ENCODE measurements at places on chromosomes 4 and X.

DNA sequence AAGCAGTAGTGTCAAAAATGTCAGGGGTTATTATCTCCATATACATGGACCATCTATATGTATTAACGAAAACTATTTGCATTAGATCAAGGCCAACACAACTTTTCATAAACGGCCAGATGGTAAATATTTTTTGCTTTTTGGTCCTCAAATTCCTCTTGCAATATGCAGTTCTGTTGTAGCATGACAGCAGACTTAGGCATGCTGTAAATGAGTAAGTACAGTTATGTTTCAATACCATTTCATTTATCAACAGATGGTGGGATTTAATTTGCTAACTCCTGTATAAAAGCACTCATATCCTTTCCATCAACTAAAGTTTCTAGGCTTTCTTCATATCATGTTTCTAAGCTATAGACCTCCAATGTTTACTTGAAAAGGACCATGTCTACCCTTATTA is 208.1 kb downstream of the ANKRD50 start:
- DNase-seq, result no peak
- H3K36me3 ChIP-seq, result no peaks in the 10 kb centered on the region
- H3K4me3 ChIP-seq, result no peak overlapping the region
- no peak overlapping the region for H3K27ac ChIP-seq

- no peaks in the 10 kb centered on the region for H3K27me3 ChIP-seq
- H3K36me3 ChIP-seq, result no peaks in the 10 kb centered on the region
- H3K27ac ChIP-seq, result no peak overlapping the region
- peak overlapping the region; percentile 22 for H3K4me3 ChIP-seq
- peak; percentile 90 for DNase-seq
Observed at GRCh38 chr4:189022440-189023035, 883.3 kb downstream of the TRIML1 start.

GRCh38 chrX:154140742-154141141 is 3.3 kb upstream of the OPN1LW start:
- H3K36me3 ChIP-seq, result no peaks in the 10 kb centered on the region
- DNase-seq, result no peak
- H3K4me3 ChIP-seq, result no peak overlapping the region
- no peak overlapping the region for H3K27ac ChIP-seq
- peaks cover 7% of the 10 kb centered on the region for H3K27me3 ChIP-seq
- H3K4me1 ChIP-seq, result no peaks in the 10 kb centered on the region

DNA sequence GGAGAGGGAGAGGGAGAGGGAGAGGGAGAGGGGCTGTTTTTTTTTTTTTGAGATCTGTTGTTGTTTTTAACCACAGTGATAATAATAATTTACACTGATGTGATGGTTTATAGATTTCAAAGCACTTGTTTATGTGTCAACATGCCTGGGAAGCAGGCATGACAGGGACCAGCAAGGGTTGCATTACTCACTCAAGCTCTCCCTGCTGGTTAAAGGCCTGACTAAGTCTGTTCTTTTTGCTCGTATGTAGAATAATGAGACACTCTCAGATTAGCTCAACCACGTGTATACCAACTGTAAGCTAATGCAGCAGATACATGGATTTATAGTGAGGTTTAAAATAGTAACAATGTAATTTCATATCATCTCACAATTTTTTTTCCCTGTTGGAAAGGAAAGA is 134.6 kb upstream of the BOD1L1 start:
- H3K27ac ChIP-seq, result no peak overlapping the region
- H3K4me3 ChIP-seq, result no peak overlapping the region
- H3K27me3 ChIP-seq, result no peaks in the 10 kb centered on the region
- H3K4me1 ChIP-seq, result no peaks in the 10 kb centered on the region

DNA sequence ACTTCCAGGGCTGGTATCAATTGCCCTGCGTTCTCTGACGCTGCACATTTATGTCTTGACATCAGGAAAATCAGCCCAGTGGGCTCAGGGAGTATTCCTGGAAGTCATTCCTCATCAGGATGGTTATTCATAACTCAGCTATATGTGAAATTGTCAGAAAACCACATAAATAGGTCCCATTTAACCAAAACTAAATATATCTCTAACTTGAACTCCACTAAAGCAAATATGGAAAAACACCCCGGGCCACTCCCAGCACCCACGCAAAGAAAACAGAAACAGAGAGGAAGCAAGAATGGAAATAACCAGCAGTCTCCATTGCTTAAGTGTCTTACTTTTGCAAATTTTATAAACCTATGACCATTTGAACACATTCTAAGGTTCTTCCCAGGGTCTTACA is 112.0 kb downstream of the IRF2 start:
- no peak overlapping the region for H3K4me3 ChIP-seq
- peaks cover 17% of the 10 kb centered on the region for H3K4me1 ChIP-seq
- no peaks in the 10 kb centered on the region for H3K27me3 ChIP-seq
- H3K36me3 ChIP-seq, result no peaks in the 10 kb centered on the region

DNA sequence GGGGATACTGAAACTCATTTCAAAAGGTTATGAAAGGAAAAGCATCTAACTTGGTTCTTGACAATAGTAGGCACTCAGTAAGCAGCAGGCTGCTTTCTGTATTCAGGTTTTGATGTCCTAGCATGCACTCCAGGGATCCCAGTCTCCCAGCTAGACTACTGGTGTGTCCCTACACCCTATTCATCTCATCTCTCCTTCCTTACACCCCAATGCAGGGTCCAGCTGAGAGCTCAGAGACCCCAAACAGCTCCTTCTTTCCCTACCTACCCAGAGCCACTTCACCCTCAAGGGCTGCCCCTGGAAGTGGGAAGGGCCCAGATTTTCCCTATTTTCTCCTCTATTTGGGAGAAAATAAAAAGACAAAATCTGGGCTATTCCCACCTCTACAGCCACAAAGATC is 1.6 kb upstream of the EFNB1 start:
- no peak overlapping the region for H3K27ac ChIP-seq
- H3K4me1 ChIP-seq, result peaks cover 6% of the 10 kb centered on the region
- H3K36me3 ChIP-seq, result no peaks in the 10 kb centered on the region
- DNase-seq, result no peak

DNA sequence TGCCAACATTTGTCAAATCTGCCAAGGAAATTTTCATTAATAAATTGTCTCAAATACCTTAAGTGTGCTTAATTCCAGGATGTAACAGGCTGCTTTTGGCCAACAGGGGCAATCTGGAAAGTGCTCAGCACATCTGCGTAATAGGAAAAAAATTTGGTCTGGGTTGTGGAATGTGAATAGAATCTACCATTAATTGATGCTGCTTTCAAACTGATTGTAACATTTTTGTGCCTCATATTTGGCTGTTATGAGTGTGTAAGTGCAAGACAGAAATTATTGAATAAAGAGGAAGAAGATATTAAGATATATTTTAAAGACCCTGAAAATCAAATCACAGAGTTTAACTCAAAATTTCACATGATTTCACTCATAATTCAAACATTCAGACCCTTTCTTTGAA is 41.1 kb downstream of the REELD1 start:
- peak; percentile 36 for DNase-seq
- no peaks in the 10 kb centered on the region for H3K36me3 ChIP-seq
- peak overlapping the region; percentile 73 for H3K27ac ChIP-seq
- peaks cover 2% of the 10 kb centered on the region for H3K4me1 ChIP-seq

- peak; percentile 44 for DNase-seq
- peaks cover 2% of the 10 kb centered on the region for H3K4me1 ChIP-seq
- H3K27me3 ChIP-seq, result no peaks in the 10 kb centered on the region
Observed at GRCh38 chr4:186266729-186267456, 904 bp downstream of the F11 start.

GRCh38 chrX:135010921-135011320 is 11.4 kb downstream of the RTL8B start:
- peaks cover 9% of the 10 kb centered on the region for H3K27me3 ChIP-seq
- H3K27ac ChIP-seq, result no peak overlapping the region
- H3K4me3 ChIP-seq, result no peak overlapping the region
- no peaks in the 10 kb centered on the region for H3K4me1 ChIP-seq

DNA sequence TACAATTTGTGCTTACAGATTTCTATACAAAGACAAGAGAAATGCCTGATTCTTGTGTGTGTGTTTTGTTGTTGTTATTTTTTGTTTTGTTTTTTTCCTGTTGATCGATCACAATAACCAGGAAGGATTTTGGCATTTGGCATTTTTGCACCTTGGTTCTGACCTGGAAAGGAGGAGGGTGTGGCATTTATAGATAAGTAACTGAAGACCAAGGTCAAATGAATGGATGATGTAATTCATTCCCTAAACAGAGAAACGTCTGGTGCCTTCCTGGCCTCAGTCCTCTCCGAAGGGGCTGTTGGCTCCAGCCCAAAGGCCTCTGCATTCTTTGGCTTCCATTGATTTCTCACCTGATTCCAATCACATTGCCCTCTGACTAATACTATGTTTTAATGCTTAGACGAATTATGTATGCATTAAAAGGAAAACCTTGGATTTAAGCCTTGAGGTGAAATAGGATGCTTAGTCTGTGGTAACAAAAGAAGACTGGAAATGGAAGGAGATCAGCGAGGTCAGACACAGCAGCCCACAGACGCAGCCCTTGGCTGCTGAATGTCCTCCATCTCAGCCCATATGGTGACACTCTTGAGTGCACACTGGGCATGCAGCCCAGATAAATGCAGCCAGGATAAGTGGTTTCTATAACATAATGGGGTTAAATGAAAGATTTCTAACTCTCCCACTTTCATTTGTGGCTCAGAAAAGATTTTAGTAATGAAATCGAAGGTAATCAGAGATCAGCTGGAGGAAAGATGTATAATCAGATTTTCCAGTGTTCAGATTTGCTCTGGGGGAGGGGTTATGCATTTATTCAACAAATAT is 60.5 kb upstream of the TRIM2 start:
- peak overlapping the region; percentile 67 for H3K27ac ChIP-seq
- no peaks in the 10 kb centered on the region for H3K36me3 ChIP-seq
- peaks cover 10% of the 10 kb centered on the region for H3K27me3 ChIP-seq
- H3K4me1 ChIP-seq, result peaks cover 10% of the 10 kb centered on the region
- DNase-seq, result peak; percentile 74

DNA sequence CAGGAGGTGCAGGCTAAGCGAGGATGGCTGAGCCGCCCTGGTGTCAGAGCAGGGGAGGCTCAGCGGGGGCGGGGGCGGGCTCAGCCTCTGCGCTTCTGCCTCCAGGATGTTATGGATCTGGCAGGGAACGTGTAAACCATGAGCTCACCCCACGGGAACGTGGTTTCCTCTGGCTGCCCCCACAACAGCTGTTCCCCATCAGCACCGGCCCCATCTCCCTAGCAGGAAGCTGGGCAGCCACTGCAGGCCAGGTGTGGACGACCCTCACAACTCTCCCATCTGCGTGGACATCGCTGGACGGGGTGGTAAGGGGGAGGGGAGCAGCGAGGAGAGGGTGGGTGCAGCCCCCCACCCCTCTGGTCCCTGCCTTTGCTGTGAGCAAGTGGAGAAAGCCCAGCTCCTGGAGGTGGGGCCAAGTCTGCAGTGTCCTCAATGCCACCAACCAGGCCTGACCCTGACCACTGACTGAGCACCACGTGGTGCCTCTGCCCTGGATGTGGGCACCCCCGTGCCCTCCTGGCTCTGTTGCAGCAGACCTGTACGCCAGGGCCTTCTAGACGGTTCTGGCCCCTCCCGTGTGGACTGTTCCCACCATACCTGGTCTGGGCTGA is 28.1 kb upstream of the SPON2 start:
- H3K36me3 ChIP-seq, result peaks cover 12% of the 10 kb centered on the region
- no peaks in the 10 kb centered on the region for H3K27me3 ChIP-seq
- H3K4me1 ChIP-seq, result peaks cover 58% of the 10 kb centered on the region
- peak; percentile 97 for DNase-seq
- H3K4me3 ChIP-seq, result no peak overlapping the region

DNA sequence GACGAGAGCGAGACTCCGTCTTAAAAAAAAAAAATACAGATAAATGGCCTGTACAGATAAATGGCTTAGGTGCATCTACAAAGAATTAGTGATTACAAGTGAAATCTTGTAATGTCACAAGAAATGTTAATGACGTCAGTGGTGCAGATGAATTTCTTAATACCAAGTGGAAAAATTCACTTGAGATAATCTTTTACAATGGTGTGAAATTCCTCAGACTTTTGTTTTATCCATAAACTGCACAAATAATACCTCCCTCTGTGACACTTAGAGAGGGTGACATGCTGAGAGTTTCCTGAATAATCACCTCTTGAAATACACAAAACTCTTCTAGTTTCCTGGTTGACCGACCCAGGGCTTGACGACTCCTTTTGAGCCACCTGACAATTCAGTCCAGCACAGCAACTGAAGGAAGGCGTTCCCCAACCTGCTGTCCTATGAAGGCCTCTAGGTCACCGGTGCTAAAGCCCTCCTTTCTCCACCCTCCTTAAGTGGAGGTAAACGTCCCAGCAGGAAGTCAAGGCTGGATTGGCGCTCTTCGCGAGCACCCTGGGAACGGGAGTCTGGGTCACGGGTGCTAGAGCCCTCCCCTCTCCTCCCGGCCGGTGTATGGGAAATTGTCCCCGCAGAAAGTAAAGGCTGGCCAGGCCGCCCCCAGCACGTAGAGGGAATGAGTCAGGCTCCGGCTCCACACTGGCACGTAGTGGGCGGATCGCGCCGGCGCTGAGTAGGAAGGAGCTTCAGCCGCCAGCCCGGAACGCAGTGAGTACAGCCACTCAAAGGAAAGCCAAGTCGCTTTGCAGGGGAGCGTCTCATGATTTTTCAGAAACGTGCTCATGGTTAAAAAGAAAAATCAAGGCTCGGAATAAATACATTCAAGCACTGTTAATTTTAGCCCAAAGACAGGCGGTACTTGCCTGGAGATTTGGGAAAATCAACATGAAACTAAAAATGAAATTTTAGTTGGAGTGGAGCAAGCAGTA is at the start of gene TMEM144:
TMEM144 (plus strand) TSS at position 662 of the 983 bp plus-strand sequence. CDS start 2,182 bp downstream, outside the sequence.
- peak; percentile 93 for DNase-seq
- H3K4me1 ChIP-seq, result peaks cover 2% of the 10 kb centered on the region
- peak within 1 kb of the TSS; percentile 77 for H3K4me3 ChIP-seq
- H3K27ac ChIP-seq, result peak within 1 kb of the TSS; percentile 69
- no peaks in the 10 kb centered on the region for H3K36me3 ChIP-seq
- no peaks in the 10 kb centered on the region for H3K27me3 ChIP-seq

- H3K4me1 ChIP-seq, result peaks cover 5% of the 10 kb centered on the region
- peak; percentile 89 for DNase-seq
- H3K27ac ChIP-seq, result peak overlapping the region; percentile 62
- H3K4me3 ChIP-seq, result no peak overlapping the region
- H3K27me3 ChIP-seq, result no peaks in the 10 kb centered on the region
- no peaks in the 10 kb centered on the region for H3K36me3 ChIP-seq
Observed at GRCh38 chr4:140718241-140718952, 37.8 kb downstream of the TBC1D9 start.

GRCh38 chrX:118679290-118679689 is 48.1 kb upstream of the IL13RA1 start:
- H3K4me1 ChIP-seq, result no peaks in the 10 kb centered on the region
- no peak overlapping the region for H3K27ac ChIP-seq
- peaks cover 59% of the 10 kb centered on the region for H3K36me3 ChIP-seq
- H3K4me3 ChIP-seq, result no peak overlapping the region
- DNase-seq, result no peak

GRCh38 chr4:65467068-65467680 is 203.1 kb downstream of the EPHA5 start:
- H3K4me3 ChIP-seq, result no peak overlapping the region
- H3K27ac ChIP-seq, result no peak overlapping the region
- no peak for DNase-seq
- H3K27me3 ChIP-seq, result no peaks in the 10 kb centered on the region
- H3K36me3 ChIP-seq, result no peaks in the 10 kb centered on the region

All from mesenchymal stem cell (in vitro differentiated cells and primary cell).